ENCODE measurements at places on chromosomes 11 and 22. TPM values are rescaled to one million over a fixed set of nuclear protein-coding genes. Genes with fewer than 3 reads are reported as not detected.

- H3K4me1 ChIP-seq: peaks cover 28% of the 10 kb centered on the region
- H3K27me3 ChIP-seq: peaks cover 2% of the 10 kb centered on the region
- H3K4me3 ChIP-seq: peak overlapping the region; percentile 55
- peaks cover 3% of the 10 kb centered on the region for H3K36me3 ChIP-seq
- DNase-seq: peak; percentile 81
These were observed 38.0 kb downstream of the TMEM45B start for GRCh38 chr11:129853518-129854231.

- DNase-seq: no peak
- peaks cover 7% of the 10 kb centered on the region for H3K4me1 ChIP-seq
- peaks cover 7% of the 10 kb centered on the region for H3K36me3 ChIP-seq
- H3K27me3 ChIP-seq: no peaks in the 10 kb centered on the region
- no peak overlapping the region for H3K27ac ChIP-seq
These were observed 3.6 kb upstream of the TSSK2 start for GRCh38 chr22:19127329-19128008.

DNA sequence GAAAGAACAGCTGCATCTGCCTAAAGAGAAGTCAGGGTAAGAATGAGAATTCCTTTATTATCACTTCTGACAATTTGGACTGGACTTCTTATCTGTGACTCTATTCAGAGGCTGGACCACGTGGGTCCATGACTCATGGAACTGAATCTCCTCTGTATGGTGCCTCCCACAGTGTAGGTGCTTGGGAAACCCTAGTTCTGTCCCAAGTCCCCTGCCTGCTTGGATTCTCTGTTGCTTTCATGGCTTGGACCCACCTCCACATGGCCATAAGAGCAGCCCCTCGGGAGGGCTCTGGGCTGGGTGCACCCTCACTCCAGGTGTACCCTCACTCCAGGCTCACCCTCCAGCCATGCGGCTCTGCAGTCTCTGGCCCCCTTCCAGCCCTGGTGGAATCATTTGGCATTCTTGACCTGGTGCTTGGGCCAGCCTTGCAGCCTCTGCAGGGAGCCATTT is 153.4 kb downstream of the CACNA1I start:
- H3K4me3 ChIP-seq: no peak overlapping the region
- no peak overlapping the region for H3K27ac ChIP-seq
- H3K36me3 ChIP-seq: no peaks in the 10 kb centered on the region

Gene GLYATL2
- total RNA-seq: not detected

Gene TMPRSS6
- 1.1 TPM for total RNA-seq

GRCh38 chr11:35166369-35167360 is 27.7 kb downstream of the CD44 start:
- peak overlapping the region; percentile 68 for H3K4me3 ChIP-seq
- no peaks in the 10 kb centered on the region for H3K27me3 ChIP-seq
- peaks cover 81% of the 10 kb centered on the region for H3K36me3 ChIP-seq
- peak; percentile 37 for DNase-seq

Gene RAB6A
- total RNA-seq: 101 TPM

GRCh38 chr11:2898366-2899079 is 12.9 kb upstream of the CDKN1C start:
- H3K4me1 ChIP-seq: peaks cover 50% of the 10 kb centered on the region
- DNase-seq: peak; percentile 85
- peak overlapping the region; percentile 98 for H3K27ac ChIP-seq
- no peaks in the 10 kb centered on the region for H3K36me3 ChIP-seq
- H3K4me3 ChIP-seq: peak overlapping the region; percentile 69
- H3K27me3 ChIP-seq: no peaks in the 10 kb centered on the region

DNA sequence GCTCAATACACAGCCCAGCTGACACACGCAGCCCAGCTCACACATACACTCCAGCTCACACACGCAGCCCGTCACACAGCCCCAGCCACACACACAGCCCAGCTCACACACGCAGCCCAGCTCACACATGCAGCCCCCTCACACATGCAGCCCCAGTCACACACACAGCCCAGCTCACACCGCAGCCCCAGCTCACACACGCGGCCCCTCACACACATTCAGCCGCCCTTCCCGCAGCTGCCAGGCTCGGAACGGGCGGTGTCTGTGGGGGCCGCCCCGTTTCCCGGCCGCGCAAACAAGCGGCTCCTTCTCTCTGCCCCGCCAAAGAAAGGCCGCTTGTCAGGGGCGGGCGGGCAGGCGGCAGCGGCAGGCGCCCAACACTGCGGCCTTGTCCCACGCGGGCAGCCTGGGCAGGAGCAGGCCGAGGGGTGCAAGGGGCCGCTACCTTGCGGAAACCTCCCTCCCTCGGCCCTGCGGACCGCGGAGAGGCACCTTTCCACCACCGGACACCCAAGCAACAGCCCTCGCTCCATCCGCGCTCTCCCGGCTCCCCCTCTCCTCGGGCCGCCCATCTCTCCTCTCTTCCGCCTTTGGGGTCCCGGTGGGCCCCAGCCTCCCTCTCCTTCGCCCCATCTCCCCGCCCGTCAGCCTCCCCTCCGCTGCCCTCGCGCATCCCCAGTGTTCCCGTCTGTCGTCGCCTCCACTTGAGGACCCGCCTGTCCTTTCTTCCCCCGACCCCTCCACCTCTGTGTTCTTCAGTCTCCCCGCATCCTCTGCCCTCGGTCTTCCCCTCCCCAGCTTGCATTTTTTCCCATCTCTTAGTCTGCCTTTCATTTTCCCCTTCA is 2.2 kb downstream of the PHLDB1 start:
- H3K27me3 ChIP-seq: peaks cover 23% of the 10 kb centered on the region
- peak; percentile 36 for DNase-seq
- no peaks in the 10 kb centered on the region for H3K36me3 ChIP-seq
- peaks cover 26% of the 10 kb centered on the region for H3K4me1 ChIP-seq
- peak overlapping the region; percentile 67 for H3K4me3 ChIP-seq
- H3K27ac ChIP-seq: peak overlapping the region; percentile 53

DNA sequence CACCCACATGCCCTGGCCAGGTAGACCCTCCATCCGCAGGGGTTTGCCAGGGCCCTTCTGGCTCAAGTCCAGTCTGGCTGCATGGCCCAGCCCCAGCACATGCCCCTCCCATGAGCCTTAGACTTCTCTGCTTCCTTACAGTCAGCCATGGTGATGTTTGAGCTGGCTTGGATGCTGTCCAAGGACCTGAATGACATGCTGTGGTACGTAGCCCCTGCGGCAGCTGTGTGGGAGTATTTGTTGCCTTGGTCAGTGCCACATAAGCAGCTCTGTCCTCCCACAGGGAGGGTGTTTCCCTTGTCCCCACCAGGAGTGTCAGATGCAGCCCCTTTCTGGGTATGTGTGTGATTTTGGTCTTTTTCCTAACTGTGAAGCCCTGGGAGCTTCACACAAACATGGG is 17.5 kb downstream of the CDC45 start:
- H3K27ac ChIP-seq: no peak overlapping the region
- H3K27me3 ChIP-seq: no peaks in the 10 kb centered on the region
- DNase-seq: no peak
- no peak overlapping the region for H3K4me3 ChIP-seq
- peaks cover 4% of the 10 kb centered on the region for H3K4me1 ChIP-seq

Gene MOGAT2
- not detected for total RNA-seq

DNA sequence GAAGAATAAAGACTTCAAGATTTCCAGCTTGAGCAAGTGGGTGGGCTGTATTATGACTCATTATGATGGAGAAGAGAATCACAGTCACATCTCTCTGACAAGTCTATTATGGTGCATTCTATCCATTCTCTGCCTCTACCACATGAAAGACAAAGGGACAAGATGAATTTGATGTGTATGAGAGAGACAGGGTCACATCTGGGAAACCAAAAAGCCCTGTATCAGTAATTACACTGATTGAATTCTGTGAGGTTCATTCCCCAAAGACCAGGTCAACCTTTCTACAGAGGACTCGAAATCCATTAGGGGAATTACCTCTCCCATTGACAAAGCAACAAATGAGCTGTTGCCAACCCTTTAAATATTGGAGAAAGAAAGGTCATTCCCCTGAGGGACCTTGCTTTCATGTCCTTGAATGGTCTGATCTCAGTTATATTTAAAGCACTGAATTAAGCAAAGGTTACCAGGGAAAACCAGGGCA is 109.6 kb downstream of the USP35 start:
- H3K27me3 ChIP-seq: peaks cover 9% of the 10 kb centered on the region
- DNase-seq: no peak
- no peak overlapping the region for H3K27ac ChIP-seq
- peaks cover 5% of the 10 kb centered on the region for H3K4me1 ChIP-seq

DNA sequence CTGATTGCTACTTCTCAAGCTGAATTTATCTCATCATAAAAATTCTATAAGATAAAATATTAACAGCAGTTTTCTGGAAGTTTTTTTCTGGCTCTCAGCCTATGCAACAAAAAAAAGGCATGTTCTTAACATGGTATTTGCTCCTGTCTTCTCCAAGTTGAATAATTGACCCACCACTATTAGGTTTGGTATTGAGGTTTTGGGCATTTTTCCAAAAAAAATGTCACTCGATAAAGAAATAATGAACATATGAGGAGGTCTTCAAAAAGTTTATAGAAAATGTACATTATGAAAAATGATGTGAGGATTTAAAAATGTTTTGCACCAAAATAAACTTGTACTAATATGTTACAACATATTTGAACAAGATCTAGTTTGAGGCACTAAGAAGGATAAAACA is 808.6 kb upstream of the RAG2 start:
- no peaks in the 10 kb centered on the region for H3K27me3 ChIP-seq
- H3K4me1 ChIP-seq: no peaks in the 10 kb centered on the region
- no peaks in the 10 kb centered on the region for H3K36me3 ChIP-seq
- no peak overlapping the region for H3K27ac ChIP-seq

GRCh38 chr11:83723999-83724398 is 437.8 kb upstream of the CCDC90B start:
- H3K36me3 ChIP-seq: no peaks in the 10 kb centered on the region
- peak overlapping the region; percentile 8 for H3K4me3 ChIP-seq
- no peak overlapping the region for H3K27ac ChIP-seq
- H3K4me1 ChIP-seq: no peaks in the 10 kb centered on the region

Gene ASRGL1
- total RNA-seq: 11.5 TPM

- H3K36me3 ChIP-seq: peaks cover 56% of the 10 kb centered on the region
- no peak overlapping the region for H3K27ac ChIP-seq
- H3K4me3 ChIP-seq: no peak overlapping the region
- no peak for DNase-seq
- H3K27me3 ChIP-seq: no peaks in the 10 kb centered on the region
These were observed 12.2 kb downstream of the RCOR2 start for GRCh38 chr11:63904743-63905142.

DNA sequence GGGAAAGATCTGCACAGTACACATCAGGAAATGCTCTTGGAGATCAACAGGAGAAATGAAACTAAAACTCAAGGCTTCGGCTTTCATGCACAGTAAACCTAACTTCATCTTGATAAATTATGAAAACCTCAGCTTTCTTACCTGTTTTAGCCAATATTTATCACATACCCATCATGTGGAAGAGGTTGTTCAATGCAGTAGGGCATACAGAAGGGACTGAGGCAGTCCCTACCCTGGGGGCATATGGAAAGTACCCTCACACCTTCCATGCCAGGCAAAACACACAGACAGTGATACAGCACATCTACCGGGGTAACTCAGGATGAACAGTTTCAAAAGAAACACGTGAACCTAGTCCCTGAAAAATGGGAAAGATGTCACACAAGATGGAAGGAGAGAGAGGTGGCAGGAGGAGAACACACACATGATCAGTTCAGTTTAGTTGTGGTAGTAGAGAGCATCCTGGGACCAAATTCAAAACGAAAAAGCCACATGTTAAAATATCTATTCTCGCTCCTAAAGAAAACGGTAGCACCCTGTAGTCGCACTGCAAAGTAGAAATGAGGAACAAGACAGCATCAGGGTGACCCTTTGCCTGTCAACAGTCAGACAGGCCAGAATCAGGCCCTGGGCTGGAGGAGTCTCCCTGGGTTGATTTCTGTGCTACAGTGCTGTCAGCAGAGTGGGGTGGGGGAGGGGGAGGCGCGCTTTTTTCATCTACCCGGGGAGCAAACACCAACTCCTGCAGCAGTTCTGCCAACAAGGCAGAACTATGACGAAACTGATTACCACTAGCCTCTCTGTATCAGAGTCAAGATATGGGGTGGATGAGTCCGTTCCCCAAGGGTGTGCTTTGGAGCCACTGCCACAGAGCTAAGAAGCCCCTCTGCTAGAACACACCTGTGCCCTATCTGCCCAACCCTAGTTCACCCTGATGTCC is 1.3 kb downstream of the HIRA start:
- peaks cover 52% of the 10 kb centered on the region for H3K4me1 ChIP-seq
- H3K27me3 ChIP-seq: no peaks in the 10 kb centered on the region
- H3K4me3 ChIP-seq: peak overlapping the region; percentile 81
- peak; percentile 65 for DNase-seq

Gene FAM227A
- total RNA-seq: 0.87 TPM

DNA sequence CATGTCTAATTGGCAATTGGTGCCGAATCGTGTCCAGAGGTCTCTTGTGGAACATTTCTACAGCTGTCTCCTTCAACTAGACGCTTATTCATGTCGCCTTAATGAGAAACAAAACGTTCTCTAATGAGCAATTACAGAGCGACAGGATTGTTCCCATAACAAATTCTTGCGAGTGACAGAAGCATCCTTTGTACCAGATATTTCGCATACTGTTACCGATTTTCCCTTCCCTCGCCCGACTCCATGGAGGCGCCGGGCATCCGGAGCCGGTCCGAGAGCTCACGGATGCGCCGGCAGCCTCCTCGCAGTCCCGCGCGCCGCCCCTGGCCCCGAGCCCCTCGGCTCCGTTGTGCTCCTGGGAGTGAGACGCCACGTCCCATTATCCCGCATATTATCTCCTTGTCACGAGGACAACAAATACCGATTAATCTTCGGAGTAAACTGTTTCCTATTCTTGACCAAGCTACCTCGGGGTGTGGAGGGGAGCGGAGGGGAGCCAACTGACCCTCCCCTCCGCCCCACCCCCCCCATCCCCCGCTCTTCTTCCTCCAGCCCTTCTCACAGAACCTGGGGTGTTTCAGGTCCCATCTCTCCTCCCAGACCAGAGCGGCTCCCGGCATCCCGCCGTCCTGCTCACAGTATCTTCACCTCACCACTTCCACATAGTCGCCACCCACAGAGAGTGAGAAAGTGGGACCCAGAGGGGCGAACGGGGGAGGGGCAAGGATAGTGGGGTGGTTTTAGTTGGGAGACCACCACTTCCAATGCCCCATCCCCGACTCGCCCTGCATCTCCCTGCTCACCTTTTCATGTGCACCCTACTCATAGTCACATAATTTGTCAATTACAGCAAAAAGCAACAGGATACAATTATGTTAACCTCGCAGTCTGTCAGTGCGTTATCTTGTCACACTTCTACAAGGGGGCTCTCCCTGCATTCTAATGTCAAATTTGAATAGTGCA is 11.4 kb downstream of the PAX6 start:
- peaks cover 21% of the 10 kb centered on the region for H3K36me3 ChIP-seq
- peaks cover 78% of the 10 kb centered on the region for H3K27me3 ChIP-seq
- H3K4me3 ChIP-seq: peak overlapping the region; percentile 2
- no peak overlapping the region for H3K27ac ChIP-seq
- H3K4me1 ChIP-seq: peaks cover 30% of the 10 kb centered on the region

Gene MS4A10
- total RNA-seq: not detected

DNA sequence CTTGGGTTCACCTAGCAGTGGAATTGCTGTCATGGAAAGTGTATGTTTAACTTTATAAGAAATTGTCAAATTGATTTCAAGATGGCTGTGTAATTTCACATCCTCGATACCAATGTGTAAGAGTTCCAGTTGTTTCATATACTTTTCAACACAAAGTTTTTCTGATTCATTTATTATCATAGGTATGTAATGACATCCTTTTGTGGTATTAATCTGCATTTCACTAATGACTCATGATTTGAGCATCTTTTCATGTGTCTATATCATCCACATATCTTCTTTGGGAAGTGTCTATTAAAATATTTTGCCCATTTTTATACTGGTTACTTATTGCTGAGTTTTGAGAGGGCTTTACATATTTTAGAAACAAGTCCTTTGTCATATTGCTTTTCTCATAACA is 17.0 kb upstream of the GLYATL1B start:
- H3K27me3 ChIP-seq: peaks cover 47% of the 10 kb centered on the region
- H3K4me3 ChIP-seq: no peak overlapping the region
- DNase-seq: no peak
- no peaks in the 10 kb centered on the region for H3K4me1 ChIP-seq
- no peak overlapping the region for H3K27ac ChIP-seq
- no peaks in the 10 kb centered on the region for H3K36me3 ChIP-seq

Measured in activated CD8-positive, alpha-beta T cell treated with anti-CD3 and anti-CD28 coated beads, Interleukin-2, amount 10 ng/mL, durations not matched to agents 7 days and 5 days (primary cell).